ENCODE measurements at places on chromosomes 12 and 14.
A peak's percentile ranks its signal among the peaks of the same experiment; 100 is the strongest.

DNA sequence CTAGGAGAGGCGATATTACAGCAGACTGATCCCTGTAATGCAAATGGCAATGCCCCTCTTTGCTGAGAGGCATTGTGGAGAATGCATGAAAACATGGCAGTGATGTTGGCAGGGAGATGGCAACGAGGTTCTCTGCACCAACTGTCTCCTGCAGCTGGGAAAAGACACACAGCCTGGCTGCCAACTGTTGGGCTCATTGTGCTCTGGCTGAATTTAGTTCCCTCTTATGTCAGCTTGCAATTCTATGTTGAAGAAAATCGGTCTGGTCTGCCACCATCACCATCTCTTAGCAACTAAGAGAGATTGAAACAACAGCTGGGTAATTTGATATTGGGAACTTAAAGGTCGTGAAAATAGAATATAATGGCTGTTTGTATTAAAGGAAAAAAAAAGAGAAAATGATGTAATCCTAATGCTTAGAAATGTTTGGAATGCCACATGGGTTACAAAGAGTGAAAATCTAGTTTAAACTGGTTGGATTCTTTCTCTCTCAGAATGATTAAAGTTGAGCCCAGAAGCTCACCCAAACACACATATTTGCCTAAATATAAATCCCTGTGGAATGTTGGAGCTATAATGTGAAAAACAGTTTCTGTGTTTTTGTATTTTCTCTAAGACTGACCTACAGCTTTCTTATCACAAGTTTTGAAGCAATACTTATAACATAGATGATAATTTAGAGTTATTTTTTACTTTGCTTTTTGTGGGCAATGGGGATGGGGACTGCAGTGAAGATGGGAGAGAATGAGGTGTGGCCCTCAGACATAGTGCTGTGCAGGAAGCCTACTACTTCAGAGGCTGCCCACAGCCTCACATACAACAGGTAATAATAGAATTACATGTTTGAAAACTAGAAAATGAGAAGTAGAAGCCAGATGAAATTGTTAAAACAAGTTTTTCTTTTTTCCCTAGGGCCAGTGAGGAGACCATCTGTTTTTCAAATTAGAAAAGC lies 143.7 kb downstream of the AKAP6 start:
- no peak for DNase-seq

GRCh38 chr12:31324845-31325523 lies 966 bp downstream of the SINHCAF start:
- peak; percentile 23 for DNase-seq

- DNase-seq, result no peak
Measured at GRCh38 chr12:104602896-104603295, 146.1 kb downstream of the CHST11 start.

DNA sequence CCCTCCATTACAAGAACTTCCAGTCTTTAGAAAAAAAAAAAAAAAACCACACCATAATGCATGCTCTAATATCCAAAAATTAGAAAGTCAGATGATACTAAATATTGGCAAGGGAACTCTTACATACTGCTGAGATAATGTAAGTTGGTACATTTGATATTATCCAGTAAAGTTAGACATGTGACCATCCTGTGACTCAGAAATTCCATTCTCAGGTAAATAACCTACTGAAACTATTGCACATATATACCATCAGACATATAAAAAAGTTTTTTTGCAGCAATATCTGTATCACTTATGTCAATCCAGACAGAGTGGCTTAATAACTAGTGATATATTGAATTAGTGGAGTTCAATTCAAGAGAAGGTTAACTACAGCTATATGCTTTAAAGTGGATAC lies 63.5 kb downstream of the KITLG start:
- no peak for DNase-seq

DNA sequence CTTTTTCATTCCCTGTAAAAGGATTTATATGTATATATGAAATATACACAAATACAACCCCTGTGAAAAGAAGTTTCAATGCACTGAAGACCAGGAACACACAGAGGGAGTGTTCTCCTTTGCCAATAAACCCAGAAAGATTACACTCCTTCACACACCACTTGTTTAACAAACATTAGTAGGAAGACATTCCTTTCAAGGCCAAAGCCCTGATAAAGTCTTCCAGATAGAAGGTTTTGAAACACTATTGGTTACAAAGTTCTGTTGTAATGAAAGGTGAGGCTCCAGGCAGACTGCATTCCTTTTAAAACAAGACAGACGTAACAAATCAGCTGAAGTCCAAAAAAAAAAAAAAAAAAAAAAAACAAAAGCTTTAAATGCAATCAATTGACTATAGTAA lies 81.0 kb downstream of the PTPN21 start:
- DNase-seq, result no peak

DNA sequence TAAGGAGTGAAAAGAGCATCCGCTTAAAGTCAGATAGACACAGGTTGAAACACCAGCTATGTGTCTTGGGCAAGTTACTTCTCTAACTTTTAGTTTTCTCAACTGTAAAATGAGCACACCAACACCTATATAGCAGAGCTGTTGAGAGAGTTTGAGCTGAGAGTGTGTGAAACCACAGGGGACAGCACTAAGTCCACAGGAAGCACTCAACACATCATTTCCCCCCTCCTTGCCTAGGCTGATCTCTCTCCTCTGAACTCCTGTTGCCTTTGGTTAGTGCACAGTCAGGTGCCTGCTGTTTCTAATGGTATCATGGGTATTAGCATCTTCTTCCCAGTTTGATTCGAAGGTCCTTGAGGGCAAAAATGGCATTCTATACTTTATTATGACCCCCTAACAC lies 176.7 kb downstream of the DPF3 start:
- DNase-seq, result no peak

GRCh38 chr14:65044596-65044959 lies 57.7 kb downstream of the MAX start:
- DNase-seq, result no peak

DNA sequence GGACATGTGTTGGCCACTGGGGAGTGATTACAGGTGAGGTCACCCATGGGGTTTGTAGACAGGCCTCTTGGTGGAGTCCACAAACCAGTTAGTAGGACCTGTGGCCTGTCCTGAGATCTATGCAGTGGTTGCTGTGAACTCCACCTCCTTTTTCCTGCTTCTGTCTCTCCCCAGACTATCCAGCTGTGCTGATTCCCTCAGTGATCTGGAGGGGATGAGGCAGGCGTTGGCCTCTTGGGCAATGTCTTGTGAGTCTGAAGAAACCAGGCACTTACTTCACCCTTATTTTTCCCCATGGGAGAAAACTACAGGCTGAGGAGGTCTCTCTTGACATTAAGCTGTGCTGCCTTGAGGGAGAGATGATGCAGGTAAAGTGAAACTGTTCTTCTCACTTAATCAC lies 257.2 kb upstream of the PRICKLE1 start:
- no peak for DNase-seq

- no peak for DNase-seq
Measured at GRCh38 chr14:63045234-63045611, at the start of gene KCNH5. TSS of gene KCNH5 (minus strand) at chr14:63045458. CDS start at chr14:63045186, 272 bp downstream.

DNA sequence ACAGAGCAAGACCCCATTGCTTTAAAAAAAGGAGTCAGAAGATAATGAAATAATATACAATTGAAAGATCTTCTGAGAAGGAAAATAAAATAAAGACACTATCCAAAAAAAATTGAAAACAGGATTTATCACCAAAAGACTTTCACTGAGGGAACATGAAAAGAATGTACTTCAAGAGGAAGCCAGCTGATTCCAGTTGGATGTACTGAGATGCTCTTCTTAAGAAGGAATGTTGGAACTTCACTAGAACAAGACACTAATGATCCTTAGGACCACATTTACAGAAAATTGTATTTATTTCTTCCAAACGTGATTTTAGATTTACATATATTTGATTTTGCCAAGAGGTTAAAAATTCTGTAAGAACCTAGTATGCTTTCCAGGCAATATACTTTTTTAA lies 65.6 kb upstream of the CNOT2 start:
- DNase-seq, result no peak

DNA sequence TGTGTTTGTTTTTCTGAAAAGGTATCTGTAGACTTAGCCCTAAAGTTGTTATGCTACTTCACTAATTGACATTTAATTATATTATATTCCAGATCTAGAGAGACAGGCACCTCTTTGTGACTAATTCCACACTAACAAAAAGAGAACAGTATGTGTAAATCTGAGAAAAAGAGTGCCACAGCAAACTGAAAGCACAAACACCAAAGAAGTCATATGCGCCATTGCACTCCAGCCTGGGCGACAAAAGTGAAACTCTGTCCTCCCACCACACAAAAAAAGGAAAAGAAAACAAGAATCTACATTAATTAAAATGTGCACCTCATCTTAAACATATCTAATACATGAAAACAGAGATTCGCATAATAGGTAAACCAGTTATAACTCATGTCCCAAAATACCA lies 4.4 kb upstream of the CSRNP2 start:
- no peak for DNase-seq

DNA sequence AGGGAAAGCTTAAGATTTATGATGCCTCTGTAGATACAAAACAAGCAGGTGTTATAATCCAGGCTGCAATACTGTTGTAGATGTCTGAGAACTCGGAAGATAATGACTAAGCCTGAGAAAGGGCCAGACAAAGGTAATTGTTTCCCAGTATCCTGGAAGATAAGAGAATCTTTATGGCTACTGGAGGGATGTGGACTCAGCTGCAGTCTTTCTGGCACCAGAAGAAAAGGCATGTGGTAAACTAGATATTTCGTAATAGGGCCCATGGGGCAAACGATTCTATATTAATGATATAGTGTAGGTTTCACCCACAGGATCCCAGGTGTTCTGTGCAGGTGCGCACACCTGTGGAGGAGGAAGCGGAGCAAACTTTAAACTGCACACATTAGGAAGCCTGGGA lies 9.2 kb upstream of the APOLD1 start:
- DNase-seq, result no peak

- DNase-seq, result no peak
Measured at GRCh38 chr14:87260460-87260859, 732.5 kb downstream of the GALC start.

DNA sequence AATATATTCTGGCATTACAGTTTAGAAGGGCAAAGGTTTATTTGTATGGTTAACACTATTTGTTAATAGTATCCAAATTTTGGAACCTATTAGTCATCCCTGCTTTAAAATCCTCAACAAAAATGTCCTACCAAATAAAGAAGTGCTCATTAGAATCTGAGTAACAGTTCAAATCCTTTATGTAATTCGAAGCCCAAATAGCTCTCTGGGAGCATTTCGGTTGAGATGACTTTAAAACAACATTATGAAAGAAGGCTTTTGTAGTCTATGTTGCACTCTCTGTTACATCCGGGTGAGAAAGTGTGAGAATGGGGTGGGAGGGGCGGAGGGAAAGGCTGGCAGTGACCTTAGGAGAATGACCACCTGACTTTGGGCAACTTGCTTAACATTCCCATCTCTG lies 59.7 kb downstream of the SLC38A1 start:
- DNase-seq, result no peak

- DNase-seq, result no peak
Measured at GRCh38 chr12:11693601-11694000, 44.1 kb downstream of the ETV6 start.

DNA sequence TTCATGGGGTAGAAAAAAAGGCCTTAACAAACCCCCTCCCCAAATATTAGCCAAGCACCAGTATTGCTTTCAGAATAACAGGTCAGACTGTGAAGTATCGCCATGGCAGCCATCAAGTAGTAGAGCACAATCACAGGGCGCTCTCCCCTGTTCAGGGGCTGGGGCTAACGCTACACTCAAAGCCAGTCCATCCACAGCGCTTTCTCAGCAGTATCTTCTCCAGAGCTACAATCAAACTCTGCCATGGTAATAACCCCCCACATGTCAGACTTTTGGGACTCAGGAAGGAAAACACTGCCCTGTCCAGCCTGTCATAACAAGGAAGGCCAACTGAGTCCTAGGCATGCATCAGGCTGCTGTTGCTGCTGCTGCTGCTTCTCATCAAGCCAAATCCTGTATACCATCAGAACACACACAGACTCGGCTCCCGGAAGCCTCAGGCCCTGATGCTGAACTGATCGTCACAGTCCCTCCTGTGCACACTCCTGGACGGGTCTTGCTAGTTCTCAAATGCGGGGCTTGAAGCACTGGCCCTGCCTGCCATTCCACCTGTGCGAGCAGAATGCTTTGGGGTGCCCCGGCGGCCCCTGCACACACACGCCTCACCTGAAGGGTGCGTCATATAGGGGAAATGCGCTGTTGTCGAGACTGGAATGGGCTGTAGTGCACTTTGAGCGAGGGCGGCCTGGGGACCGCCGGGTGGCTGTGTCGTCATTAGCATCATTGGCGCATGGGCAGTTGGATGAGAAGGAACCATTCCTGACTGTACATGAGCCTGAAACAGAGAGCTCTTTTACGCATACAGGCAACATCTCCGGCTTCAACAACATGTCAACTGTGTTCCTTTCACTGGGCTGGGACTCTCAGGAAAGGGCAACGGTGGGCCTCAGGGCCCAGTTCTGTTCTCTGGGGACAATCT lies 47.6 kb downstream of the SH2B3 start:
- no peak for DNase-seq

DNA sequence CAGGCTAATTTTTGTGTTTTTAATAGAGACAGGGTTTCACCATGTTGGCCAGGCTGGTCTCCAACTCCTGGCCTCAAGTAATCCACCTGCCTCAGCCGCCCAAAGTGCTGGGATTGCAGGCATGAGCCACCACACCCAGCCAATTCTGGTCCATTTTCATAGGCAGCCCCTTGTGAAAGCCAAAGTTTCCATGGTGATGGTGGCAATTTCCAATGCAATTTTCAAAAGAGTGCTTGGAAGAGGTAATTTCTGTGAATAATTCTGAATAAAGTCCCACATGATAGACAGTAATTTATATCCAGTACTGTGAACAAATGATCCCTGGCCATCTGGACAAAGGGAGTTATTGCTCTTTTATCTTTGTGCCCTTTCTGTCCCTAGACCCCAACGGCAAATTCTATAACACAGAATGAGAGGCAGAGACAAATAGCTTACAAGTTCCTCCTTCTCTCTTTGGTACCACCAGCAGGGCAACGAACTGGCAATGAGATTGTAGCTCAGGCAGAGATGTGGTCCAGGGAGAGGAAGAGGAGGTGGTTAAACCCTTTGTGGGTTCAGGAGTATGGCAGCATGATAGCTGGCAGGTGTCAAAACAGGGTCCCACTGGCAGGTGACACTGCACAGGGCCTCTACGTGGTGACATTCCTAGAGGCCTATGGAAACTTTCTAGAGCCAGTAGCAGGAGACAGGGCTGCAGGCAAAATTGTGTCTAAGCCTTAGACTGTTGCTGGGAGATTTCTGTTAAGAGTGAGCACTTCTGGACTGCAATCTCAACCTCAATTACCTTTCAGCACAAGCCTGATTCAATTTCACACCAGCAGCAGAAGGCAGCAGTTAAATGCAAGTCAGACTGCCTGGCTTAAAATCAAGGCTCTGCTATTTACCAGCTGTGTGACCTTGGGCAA lies 46.5 kb downstream of the NT5DC3 start:
- DNase-seq, result no peak
